Gastroesophageal sphincter (tissue), 4 donors: ENCODE measurements at places on chromosomes 11 and 22.

- no peak for ATAC-seq
Measured at GRCh38 chr22:50481440-50482106, at the start of gene ADM2. TSS of gene ADM2 (plus strand) at chr22:50481543. CDS start at chr22:50481848, 305 bp downstream.

DNA sequence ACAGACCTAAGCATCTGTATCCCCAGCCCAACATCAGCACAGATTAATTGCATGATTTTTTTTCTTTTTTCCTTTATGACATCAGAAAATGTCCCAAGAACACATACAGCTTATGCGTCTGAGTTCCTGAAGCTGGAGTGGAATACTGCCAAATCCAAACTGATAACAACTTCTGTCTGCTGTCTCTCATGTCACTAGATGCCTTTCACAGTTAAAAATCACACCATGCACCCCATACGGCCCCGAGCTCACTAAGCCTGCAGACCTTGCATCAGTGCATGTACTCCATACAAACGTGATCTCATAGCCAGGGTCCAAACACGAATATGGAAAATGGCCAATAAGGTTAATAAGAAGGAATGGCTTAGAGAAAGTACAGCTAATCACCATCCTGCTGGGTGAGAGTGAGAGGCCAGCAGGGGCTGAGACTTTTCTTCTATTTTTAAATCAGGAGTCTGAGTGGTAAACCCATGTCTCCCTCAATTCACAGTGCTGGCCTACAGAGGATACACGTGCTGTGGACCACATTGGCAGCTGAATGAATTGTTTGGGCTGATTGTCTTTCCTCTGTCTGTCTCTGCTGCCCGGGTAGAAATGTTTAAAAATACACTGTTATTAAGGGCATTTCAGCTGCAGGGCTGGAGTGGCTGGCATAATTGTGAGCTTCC lies 350.6 kb upstream of the RAG2 start:
- no peak for ATAC-seq

GRCh38 chr22:50162391-50162956 lies 8.1 kb upstream of the PANX2 start:
- ATAC-seq, result no peak

- no peak for ATAC-seq
Measured at GRCh38 chr11:60193687-60194433, 11.0 kb upstream of the MS4A6A start.

GRCh38 chr22:43681731-43682360 lies 130.3 kb downstream of the EFCAB6 start:
- no peak for ATAC-seq

DNA sequence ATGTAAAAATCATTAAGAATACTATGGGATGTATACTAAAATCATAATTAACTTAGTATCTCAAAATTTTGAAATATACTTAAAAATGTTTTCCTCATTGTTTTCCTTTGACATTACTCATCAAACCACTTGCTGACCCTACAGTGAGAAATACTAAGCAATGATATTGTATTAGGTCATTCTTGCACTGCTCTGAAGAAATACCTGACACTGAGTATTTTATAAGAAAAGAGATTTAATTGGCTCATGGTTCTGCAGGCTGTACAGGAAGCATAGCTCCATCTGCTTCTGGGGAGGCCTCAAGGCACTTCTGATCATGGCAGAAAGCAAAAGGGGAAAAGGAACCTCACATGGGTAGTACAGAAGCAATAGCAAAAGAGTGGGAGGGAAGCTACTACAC lies 950.9 kb upstream of the CHORDC1 start:
- ATAC-seq, result no peak

DNA sequence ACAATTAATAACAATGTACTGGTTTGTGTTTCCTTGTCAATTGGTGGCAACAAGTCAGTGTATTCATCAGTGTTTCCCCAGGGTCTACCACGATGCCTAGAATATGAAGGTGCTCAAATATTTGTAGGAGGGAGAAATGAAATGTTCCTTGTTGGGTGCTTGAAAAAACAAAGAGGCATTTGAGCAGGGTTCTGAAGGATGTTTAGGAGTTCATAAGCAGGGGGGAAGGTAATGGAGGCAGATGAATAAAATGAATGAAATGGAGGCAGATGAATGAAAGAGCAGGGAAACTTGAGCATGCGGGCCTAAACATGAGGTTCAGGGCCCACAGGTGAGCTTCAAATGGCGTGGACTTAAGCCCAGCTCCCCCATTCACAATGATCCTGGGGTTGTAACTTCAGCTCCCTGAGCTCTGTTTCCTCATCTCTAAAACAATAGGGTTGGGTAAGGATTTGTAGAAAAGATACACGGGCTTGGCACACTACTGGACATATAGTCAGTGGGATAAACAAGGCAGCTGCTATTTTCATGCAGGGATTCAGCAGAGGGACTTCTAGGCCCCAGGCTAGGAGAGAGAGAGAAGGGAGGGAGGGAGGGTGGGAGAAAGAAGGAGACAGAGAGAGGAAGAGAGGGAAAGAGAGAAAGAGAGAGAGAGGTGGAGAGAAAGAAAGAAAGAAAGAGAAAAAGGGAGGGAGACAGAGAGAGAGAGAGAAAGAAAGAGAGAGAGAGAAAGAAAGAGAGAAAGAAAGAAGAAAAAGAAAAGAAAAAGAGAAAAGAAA lies 73.7 kb downstream of the MN1 start:
- ATAC-seq, result no peak

DNA sequence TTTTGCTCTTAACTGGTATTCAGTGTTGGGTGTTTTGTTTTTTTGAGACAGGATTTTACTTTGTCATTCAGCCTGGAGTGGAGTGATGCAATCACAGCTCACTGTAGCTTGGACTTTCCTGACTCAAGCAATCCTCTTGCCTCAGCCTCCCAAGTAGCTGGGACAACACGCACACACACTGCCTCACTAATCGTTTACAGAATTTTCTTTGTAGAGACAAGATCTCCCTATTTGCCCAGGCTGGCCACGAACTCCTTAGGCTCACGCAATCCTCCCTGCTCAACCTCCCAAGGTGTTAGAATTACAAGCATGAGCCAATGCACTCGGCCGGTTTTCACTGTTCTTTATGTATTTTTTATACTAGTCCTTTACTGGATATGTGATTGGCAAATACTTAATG lies 51.0 kb upstream of the IGLL5 start:
- no peak for ATAC-seq

- no peak for ATAC-seq
Measured at GRCh38 chr11:104198576-104198975, 34.6 kb upstream of the PDGFD start.

DNA sequence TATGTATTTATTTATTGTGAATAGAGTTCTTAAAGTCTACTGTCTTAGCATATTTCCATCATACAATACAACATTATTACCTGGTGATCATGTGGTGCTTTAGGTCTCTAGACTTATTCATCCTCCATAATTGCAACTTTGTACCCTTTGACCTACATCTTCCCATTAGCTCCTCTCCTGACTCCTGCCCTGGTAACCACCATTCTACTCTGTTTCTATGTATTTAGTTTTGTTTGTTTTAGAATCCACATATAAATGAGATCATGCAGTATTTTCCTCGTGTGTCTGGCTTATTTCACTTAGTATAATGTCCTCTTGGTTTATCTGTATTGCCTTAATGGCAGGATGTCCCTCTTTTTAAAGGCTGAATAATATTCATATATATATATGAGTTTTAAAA lies 22.7 kb downstream of the NCAM1 start:
- no peak for ATAC-seq

- peak; percentile 68 for ATAC-seq
Measured at GRCh38 chr11:111944651-111945051, 7.5 kb downstream of the DIXDC1 start.

- ATAC-seq, result peak; percentile 91
Measured at GRCh38 chr11:95647355-95647754, 142.2 kb downstream of the FAM76B start.
